Keratinocyte (primary cell): ENCODE measurements at places on chromosomes 6 and 20. TPM values are rescaled to one million over a fixed set of nuclear protein-coding genes. Genes with fewer than 3 reads are reported as not detected.

Gene TOX2
- 0.04 to 0.76 TPM (median 0.20 TPM) in 3 replicates for polyA plus RNA-seq

Gene VSX1
- polyA plus RNA-seq: not detected in 3 replicates

Gene OR2W1
- polyA plus RNA-seq: not detected in 3 replicates

Gene BHLHE23
- not detected in 3 replicates for polyA plus RNA-seq

GRCh38 chr20:45433316-45433715 lies 17.4 kb downstream of the PIGT start:
- H3K36me3 ChIP-seq: no peaks in the 10 kb centered on the region
- no peak overlapping the region for H3K4me3 ChIP-seq
- H3K27me3 ChIP-seq: no peaks in the 10 kb centered on the region
- DNase-seq: no peak
- H3K4me1 ChIP-seq: peaks cover 4% of the 10 kb centered on the region
